ENCODE measurements at places on chromosomes 1 and 21. TPM values are rescaled to one million over a fixed set of nuclear protein-coding genes. Genes with fewer than 3 reads are reported as not detected.

Gene WNT3A
- 0.44 TPM for total RNA-seq

Gene ABCA4
- 0.08 TPM for total RNA-seq

DNA sequence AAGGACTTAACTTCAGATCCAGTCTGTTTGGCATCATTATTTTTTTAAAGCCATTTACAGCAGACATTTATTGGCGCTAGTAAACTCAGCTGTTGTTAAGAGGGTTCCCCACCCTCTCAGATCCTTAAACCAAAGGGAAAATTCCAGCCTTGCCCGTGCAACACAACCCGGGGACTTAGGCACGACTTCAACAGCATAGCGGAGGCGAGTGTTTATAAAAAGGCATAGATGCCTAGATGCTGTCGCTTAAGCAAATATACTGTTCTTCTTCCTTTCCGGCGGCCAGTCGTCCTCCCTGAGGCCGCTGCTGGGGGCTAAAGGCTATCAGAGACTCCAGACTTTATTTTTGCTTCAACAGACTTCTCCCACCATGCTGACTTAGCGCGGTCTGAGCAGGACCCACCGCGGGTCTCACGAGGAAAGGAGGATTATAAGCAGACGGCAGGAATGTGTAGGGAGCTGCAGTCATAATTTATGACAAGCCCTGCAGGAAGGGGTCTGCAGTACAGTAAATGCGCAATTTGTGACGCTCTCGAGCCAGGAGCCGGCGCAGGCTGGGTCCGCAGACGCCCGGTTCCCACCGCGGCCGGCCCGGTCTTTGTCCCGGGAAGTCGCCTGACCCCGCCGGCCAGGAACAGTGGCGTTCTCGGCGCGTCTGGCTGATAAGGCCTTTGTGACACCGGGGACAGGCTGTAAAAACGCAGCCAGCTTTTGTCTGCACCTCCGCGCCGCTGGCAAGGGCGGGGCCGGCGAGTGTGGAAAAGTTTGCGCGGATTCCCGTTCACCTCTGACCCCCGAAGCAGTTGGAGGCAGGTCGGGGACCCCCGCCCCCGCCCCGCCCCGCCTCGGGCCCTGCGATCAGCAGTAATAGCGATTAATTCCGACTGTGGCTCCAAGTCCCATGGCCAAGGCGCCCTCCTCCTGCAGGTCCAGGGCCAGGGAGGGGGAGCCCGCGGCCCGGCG is 61.2 kb upstream of the ARHGEF16 start:
- no peak for ATAC-seq

DNA sequence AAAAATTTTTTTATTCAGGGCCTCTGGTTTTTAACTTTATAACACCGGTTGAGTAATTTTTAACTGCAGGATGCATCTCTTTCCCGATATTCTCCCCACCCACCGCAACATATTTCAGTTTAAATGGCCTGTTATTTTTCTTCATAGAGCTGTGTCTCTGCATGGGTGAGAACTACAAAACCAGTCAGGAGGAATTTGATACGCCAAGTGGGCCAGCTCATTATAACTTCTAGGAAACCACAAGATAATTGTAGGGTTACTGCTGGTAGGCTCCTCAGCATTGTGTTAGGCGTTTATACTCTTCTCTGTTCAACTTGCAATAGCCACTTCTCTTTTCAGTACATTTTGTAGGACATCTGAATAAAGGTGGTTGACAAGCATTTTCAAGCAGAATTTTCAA is 169.7 kb downstream of the PBX1 start:
- no peak for ATAC-seq

DNA sequence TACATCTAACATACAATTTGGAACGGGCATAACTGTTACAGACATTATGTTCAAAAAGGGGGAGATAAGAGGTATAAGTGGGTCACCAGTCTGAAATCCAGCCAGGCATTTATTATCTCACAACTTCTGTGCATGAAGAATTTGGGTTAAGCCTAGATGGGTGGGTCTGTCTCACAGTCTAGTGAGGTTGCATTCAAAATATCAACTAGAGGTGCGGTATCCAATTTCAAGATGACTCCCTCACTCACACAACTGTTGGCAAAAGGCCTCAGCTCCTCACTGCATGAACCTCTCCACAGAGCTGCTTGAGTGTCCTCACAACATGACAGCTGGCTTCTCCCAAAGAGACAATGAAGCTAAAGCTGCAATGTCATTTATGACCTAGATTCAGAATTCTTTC is 4.7 kb downstream of the AUNIP start:
- ATAC-seq, result no peak

GRCh38 chr1:44549510-44549909 is 124.8 kb downstream of the TMEM53 start:
- ATAC-seq, result no peak

- ATAC-seq, result no peak
These were observed 135.6 kb downstream of the CYYR1 start for GRCh38 chr21:26437326-26438009.

- no peak for ATAC-seq
These were observed 175.2 kb upstream of the ZC3H12A start for GRCh38 chr1:37299216-37299615.

- peak; percentile 87 for ATAC-seq
These were observed 306.3 kb downstream of the LMX1A start for GRCh38 chr1:165050246-165050645.
